ENCODE measurements at places on chromosomes 5 and 9. TPM values are rescaled to one million over a fixed set of nuclear protein-coding genes. Genes with fewer than 3 reads are reported as not detected.

- no peak for DNase-seq
Measured at GRCh38 chr5:137665678-137666460, 70.0 kb downstream of the KLHL3 start.

DNA sequence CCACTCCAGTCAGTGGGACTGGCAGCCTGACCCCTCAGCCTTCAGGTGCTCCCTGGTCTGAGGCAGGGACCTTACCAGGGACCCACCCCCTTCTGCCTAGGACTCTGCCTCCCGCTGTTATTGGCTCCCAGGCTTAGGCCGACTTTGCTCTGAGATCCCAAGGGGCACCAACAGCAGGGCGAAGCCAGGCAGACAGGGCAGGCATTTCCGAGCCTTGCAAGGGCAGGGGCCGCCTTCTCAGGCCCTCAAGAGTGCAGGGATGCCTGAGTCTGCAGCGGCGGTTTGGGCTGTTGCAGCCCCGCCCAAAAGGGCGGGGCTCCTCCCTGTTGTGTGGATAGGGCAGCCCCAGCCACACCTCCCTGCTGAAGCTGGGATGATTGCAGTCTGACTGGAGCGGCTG lies 644.6 kb downstream of the PRR16 start:
- no peak for DNase-seq

GRCh38 chr9:98396656-98397055 lies 141.2 kb upstream of the TBC1D2 start:
- DNase-seq, result no peak

DNA sequence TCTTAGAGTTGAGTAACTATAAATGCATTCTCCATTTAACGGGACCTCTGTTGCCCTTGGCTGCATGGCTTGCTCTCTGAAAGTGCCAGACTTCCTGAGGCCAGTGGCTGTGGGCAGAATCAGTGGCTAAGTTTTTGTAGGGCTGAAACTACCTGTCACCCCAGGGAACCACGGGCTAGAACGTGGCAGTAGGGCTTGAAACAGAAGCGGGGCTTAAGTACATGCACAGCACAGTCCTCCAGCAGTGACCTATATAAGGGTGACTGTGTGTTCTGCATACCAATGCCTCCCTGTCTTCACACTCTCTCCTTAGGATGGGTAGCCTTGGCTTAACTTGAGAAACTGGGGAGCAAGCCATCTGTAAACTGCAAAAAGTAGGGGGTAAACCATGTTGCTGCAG lies 43.6 kb upstream of the LRRTM2 start:
- DNase-seq, result no peak

DNA sequence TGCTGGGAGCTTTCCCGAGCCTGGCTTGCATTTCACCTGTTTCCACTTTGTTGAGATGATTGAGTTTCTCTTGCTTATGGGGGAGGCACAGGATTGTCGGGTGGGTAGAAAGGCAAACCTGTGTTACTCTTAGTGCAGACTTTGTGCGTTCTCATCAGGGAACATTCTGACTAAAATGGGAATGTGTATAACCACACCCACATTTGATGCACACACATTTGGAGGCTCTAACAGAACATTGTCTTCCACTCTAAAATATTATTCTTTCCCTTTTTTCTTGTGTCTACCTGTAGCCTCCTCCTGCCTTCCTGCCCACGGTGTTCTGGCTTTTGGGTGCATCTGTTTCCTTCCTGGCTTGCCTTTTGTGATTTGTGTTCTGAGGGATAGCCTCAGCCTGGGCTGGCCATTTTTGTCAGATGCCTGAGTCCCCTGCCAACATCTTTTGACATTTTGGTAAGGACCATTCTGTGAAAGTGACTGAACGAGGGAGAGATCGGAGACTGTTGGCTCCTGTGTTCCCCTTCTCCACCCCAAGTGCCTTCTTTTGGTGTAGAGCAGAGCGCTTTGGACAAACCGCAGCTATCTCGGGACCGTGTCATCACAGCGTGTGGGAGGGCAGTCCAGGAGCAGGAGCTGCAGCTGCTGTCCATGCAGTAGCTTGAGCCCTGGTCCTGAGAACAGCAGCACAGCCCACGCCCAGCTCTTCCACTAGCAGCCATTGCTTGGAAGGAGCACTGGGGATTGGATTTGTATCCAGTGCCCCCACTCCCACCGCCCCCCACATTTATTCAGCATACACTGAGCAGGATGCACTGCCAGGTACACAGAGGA lies 101.4 kb downstream of the ARHGAP26 start:
- DNase-seq, result peak; percentile 55

DNA sequence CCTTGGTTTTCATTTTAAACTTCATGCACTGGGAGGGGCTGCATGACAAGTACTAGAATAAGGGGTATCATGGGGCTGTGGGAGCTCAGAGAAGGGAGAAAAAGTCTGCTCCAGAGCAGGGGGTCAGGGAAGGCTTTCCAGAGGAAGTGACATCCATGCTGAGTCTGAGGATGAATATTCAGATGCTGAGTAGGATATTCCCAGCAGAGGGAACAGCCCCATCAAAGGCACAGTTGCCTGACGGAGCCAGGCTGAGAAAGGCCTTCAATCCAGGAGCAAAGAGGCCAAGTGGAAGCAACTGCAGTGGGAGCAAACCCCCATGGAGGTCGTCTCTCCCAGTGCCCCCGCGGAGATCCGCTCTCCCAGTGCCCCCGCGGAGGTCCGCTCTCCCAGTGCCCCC lies 4.4 kb downstream of the PFN3 start:
- DNase-seq, result no peak

DNA sequence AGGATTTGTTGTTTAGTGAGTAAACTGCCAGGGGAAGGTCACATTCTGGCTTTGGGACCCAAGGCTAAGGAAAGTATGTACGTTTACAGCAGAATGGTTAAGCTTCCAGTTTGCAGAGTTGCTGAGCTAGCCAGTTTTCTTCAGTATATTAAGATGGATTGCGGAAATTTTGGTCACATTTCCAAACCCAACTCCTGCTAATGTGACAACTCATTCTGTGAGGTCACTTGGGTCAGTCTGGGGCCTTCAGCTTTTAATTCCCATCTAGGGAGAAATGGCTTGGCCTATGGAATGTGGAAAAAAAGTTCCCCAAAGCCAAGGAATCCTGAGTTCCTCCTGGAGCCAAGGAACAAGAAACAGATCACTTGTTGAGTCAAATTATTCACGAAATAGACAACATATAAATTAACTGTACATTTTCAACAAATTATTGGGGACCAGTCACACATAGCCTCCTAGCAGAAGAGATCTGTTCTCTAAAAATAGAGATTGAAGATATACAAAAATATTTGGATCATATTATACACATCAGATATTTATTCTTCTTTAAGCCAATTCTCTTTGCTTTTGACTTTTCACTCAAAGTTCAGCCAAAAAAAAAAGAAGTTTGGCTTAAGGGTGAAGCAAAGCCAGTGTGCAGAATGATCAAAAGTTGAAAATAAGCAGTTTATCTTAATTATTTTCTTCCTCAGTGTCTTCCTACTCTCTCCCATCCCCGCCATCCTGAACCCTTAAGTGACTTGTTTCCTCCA lies 8.8 kb downstream of the KCNV2 start:
- no peak for DNase-seq

PCAT7 gene
- total RNA-seq, result 0.36 TPM

DRD1 gene
- not detected for total RNA-seq

TEX48 gene
- not detected for total RNA-seq

LIX1 gene
- total RNA-seq, result not detected

PDE6A gene
- total RNA-seq, result 0.12 TPM

SPATA31A3 gene
- total RNA-seq, result not detected

EEIG1 gene
- total RNA-seq, result 5.4 TPM
